ENCODE measurements at places on chromosomes 1 and 21. TPM values are rescaled to one million over a fixed set of nuclear protein-coding genes. Genes with fewer than 3 reads are reported as not detected.

DNA sequence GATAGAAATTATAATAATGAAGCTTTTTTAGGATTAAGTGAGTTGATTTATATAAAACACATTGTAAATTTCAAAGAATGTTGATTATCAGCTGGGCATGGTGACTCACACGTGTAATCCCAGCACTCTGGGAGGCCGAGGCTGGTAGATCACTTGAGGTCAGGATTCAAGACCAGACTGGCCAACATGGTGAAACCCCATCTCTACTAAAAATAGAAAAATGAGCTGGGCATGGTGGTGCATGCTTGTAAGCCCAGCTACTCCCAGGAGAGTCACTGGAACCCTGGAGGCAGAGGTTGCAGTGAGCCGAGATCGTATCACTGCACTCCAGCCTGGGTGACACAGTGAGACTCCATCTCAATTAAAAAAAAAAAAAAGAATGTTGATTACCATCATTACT lies 18.4 kb downstream of the ADAMTS1 start:
- no peak for DNase-seq

Gene CA6
- total RNA-seq = not detected

Gene DMRTA2
- total RNA-seq = 0.28 TPM

DNA sequence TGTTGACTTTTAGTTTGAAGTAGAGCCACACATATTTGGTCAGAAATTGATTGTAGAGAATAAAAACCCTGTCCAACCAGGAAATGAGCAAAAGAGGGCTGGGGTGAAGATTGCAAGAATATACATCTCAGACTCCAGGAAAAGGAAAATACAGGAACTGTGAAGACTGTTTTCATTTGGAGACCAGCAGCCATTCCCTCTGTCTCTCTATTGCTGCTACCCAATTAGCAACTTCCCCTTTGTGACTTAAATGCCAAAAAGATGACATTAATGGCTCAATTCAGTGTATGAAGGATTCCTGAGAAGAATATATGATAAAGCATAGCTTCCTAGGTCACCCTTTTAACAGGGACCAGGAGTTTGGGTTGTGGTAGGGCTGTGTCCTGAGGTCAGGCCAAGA lies 31.6 kb upstream of the CEP350 start:
- no peak for DNase-seq

DNA sequence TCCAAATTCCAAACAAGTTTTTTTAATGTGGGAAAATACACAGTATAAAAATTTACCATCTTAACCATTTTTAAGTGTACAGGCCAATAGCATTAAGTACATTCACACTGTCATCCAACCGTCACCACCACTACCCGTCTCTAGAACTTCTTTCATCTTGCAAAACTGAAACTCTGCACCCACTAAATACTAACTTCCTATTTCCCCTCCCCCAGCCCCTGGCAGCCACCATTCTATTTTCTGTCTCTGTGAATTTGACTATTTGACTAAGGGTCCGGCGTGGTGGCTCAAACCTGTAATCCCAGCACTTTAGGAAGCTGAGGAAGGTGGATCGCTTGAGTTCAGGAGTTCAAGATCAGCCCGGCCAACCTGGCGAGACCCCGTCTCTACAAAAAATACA lies 36.1 kb downstream of the CLSTN1 start:
- DNase-seq = no peak

Gene LAD1
- not detected for total RNA-seq

Gene SLC5A3
- 18.4 TPM for total RNA-seq

DNA sequence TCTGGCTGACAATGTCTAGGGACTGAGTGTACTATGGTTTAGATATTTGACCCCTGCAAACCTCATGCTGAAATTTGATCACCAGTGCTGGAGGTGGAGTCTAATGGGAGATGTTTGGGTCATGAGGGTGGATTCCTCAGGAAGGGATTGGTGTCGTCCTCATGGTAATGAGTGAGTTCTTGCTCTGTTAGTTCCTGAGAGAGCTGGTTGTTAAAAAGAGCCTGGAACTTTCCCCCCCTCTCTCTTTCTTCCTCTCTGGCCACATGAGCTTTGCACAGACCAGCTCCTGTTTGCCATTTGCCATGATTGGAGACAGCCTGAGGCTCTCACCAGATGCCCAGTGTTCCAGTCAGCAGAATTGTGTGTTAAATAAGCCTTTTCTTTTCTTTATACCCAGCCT lies 36.6 kb upstream of the CNIH3 start:
- no peak for DNase-seq

DNA sequence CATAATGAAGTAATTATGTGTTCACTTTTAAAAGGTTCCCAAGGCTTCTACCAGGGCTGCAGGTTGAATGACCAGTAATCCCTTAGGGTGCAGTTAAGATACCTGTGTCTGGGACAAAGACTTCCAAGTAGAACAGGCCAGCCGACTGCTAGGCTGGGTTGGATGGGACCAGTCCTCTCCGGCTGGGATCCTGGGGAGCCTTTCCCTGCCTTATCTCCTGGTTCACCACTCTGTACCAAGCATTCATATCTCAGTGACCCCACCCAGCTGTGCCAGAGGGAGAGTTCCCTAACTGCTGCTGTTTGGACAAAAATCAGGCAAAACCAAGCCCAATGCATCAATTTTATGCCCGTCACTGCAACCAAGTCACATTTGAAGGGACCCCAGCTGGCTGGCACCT lies 116.2 kb upstream of the ATP1A1 start:
- no peak for DNase-seq

DNA sequence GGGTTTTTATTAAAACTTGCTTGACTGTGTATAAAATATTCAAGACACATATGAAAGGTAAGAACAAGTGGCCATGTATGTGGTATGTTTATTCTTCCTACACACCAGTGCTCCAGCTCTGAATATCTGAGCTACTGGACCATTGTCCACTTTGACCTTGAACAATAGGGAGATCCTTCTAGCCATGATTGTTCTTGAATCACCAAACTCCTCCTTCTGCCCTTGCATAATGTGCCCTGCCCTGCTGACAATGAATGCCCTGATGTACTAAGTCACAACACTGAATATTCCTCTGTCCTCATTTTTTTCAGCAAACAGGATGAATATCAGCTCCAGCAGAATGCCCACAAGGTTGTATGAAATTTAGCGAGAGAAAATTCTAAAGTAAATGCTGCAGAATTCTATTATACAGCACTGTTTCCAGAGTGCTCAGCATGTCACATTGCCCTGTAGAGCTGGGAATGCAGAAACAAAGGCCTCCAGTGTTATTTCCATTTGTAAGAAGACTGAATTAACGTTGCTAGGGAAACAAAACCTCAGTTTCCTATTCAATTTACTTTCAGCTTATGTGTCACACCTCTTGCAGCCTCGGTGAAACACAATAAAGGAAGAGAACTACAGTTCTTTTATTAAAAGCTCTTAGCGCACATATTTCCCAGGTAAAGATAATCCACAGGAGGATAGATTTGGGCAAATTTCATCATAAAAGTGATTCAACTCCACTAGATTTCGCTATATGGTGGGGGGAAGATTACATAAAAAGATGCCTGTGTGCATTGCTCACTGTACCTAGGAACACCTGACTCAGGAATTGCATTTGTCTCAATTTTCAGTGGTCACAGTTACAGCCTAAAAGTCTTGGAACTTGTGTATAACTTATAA lies 187.4 kb upstream of the ATP1B1 start:
- DNase-seq = no peak

DNA sequence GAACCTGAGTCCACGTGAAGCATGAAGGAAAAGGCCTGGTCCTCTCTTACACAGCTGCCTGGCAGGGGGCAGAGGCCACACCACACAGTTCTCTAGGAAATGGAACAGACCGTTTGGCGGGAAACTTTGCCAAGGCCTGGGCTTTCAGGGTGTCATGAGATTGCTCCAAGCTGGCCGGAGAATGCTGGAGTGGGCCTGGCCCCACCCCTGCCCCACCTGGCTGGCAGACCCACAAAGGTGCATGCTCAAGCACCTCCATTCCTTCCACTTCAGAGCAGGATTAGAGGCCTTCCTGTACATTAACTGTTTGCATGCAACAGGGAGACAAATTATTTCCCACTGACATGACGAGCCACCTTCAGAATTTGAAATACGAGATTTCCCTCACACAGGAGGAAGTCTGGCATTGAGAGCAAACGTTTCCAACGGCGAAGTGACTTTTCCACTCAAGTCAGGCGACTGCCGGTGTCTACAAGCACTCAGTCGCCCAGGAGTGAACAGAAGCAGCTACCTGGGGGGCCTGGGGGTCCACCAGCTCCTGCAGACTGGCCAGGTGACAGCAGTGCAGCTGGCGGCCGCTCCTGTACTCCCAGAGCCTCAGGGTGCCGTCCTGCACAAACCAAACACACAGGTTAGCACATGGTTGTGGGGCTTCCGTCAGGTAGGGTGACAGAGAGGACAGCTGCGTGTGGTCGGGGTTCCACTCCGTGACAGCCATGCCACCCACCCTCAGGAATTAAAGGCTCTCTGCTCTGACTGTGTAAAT lies 24.0 kb downstream of the WDR4 start:
- no peak for DNase-seq

GRCh38 chr21:34801519-34802132 lies 132.8 kb downstream of the CLIC6 start:
- DNase-seq = no peak

- DNase-seq = no peak
Measured at GRCh38 chr1:1311107-1312104, 3.0 kb downstream of the PUSL1 start.

Gene CD34
- not detected for total RNA-seq

DNA sequence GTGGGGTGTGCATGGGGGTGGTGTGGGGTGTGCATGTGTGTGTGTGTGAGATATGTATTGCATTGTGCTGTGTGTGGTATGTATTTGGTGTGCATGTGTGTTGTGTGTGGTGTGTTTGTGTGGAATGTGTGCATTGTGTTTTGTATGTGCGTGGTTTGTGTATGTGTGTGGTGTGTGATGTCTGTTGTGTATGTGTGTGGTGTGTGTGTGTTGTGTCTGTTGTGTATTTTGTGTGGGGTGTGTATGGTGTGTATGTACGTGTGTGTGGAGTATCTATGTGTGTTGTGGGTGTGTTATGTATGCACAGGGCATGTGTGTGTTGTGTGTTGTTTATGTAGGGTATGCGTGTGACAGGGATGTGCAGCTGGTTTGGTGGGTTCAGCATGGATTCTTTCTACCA lies 67.8 kb upstream of the COG2 start:
- DNase-seq = no peak

- DNase-seq = no peak
Measured at GRCh38 chr1:24920533-24920925, 9.5 kb downstream of the RUNX3 start.

Gene GRIK1
- total RNA-seq = 0.85 TPM

Gene GLIS1
- 0.13 TPM for total RNA-seq

GRCh38 chr1:33206340-33206739 lies 24.5 kb upstream of the TRIM62 start:
- DNase-seq = no peak

DNA sequence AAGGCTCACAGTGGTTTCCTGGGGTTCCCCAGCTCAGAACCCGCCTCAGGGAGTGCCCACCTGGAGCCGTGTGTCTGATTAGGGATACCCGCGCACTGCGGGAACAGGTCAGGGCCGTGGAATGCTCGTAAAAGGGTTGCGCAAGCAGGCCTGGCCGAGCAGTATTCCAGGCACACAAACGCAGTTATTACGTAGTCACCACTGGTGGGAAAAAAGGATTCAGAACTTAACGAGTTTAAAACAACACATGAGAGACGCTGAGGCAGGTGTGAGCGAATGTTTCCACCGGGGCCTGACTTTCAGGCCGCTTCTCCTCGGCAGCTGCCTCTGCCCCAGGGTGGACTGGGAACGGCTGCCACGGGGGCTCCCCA lies 18.2 kb downstream of the PLCH2 start:
- DNase-seq = no peak

DNA sequence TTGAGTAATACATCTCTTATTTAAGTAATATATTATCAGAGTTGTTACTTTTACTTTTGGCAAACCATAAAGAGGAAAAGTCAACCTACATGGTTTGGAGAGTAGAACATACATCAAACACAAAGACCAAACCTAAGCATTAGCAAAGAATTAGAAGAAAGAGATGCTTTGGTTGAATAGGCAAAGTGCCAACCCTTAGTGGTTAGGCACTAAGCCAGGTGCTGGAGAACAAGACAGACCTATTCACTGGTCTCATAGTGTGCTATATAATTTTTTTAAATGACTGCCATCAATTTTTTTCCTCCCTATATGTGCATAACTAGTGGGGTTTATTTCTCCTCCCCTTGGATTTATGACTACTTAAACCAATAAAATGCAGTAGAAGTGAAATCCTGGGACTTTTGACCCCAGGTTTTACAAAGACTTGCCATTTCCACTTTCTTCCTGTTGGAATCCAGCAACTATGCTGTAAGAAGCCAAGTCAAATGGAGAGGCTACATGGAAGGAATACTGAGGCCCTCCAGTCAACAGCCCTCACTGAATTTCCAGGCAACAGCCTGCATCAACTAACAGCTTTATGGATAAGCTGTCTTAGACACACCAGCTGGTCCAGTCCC lies 69.8 kb upstream of the HAO2 start:
- no peak for DNase-seq

DNA sequence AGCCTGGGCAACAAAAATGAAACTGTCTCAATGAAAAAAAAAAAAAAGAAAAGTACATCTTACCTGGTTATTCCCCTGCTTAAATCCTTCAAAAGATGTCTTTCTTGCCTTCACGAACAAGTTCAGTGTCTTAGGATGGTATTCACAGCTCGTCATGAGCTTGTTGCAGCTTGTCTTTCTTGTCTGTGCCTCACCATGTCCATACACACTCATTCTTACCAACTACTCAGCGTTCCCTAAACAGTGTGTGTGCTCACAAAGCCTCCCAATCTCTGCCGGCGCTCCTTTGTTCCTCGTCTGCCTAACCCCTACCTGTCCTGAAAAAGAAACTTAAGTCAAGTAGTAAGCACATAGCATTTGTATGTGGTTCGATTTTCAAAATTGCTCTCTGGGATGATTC lies 31.1 kb downstream of the UBE4B start:
- no peak for DNase-seq

- no peak for DNase-seq
Measured at GRCh38 chr1:200042552-200043335, 15.2 kb downstream of the NR5A2 start.

DNA sequence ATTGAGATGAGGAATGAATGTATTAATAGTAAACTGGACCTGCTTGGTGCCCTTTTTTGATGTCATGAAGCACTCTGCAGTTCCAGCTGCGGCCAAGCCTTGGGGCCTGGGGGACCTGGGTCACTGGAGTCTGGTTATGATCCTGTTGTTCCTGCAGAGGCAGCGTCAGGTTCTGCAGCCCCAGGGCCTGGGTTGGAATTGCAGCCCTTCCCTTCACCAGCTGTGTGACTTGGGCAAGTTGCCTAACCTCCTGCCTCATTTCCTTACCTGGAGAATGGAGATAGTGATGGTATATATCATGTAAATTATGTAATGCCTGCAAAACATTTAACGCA lies 9.1 kb upstream of the ATP5PO start:
- no peak for DNase-seq

Gene NTRK1
- 3.6 TPM for total RNA-seq

Data from A673 (cell line).